Endothelial cell of umbilical vein (primary cell): ENCODE measurements at places on chromosomes 16 and 17.

DNA sequence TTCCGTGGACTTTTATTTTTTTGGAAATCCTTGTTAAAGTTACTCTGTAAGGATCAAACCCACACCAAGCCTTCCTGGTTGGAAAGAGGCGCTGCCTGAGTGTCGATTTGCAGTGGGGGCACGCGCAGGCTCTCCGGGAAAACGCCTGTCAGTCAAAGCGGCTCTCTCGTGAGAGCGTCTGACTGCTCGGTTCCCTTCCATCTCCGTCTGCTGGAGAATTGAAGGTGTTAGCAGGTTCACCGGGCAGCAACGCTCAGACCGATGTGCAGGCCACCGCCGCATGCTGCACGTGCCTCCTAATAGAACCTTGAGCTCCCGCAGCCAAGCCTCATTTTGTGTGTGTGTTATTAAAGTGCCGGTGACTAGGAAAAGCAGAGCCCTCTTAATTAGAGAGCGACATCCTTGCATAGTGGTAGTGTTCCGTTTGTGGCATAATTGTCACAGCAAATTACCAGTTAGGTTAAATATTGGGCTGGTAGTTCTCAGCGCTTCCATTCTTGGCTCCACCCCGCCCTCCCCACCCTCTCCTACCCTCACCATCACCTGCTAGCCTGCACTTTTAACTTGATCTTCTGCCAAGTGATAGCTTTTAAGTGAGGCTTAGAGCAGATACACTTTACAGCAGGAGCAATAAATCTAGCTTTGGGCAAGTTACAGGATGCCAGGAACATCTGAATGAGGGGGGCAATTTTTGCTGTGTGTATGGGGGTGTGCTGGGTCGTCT, 75.5 kb downstream of the RPA1 start:
- DNase-seq, result no peak

GRCh38 chr17:50963139-50963538, 97.0 kb upstream of the TOB1 start:
- no peak for DNase-seq

DNA sequence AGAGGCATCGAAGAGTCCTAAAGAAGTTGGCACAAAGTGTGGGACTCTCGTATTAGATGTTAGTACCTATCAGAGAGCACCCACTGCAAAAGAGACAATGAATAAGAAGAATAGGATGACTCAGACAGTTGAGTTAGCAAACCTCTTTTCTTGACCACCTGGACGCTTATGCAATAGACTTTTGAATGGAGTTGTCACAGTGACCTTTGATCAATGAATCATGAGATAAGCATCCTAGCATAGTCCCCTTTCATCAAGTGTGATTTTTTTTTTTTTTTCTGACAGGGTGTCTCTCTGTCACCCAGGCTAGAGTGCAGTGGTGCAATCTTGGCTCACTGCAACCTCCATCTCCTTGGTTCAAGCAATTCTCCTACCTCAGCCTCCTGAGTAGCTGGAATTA, 1417.9 kb upstream of the GOT2 start:
- DNase-seq, result no peak

DNA sequence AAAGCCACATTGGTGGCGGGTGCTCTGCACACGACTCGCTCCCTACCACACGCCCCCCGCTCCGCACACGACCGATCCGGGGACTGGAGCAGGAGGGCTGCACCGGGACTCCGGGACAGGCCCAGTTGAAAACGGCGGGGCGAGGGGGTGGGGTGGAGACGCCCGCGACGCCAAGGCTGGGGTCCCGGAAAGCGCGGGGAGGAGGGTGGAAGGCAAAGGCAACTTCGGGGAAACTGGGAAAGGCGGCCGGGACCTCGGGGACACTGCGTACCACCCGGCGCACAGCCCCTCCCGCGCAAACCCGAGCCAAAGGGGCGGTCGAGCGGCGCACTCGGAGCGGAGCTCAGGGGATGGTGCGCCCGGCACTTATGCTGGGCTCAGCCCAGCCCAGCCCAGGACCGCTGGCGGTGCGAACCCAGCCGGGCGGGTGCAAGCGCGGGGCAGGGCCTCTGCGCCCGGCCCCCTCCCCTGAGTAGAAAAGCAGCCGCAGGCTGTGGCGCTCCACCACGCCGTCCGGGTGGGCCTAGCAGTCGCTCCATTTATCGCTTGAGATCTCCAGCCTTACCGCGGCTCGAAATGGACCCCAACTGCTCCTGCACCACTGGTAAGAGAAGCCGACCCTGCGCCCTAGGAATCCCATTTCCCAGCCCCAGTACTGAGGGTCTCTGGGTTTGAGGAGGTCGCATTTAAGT, at the start of gene MT1M:
Gene MT1M, plus strand, starts transcription at position 504 of the 692 bp plus-strand sequence. Its CDS starts 73 bp downstream, at position 577.
- DNase-seq, result no peak

DNA sequence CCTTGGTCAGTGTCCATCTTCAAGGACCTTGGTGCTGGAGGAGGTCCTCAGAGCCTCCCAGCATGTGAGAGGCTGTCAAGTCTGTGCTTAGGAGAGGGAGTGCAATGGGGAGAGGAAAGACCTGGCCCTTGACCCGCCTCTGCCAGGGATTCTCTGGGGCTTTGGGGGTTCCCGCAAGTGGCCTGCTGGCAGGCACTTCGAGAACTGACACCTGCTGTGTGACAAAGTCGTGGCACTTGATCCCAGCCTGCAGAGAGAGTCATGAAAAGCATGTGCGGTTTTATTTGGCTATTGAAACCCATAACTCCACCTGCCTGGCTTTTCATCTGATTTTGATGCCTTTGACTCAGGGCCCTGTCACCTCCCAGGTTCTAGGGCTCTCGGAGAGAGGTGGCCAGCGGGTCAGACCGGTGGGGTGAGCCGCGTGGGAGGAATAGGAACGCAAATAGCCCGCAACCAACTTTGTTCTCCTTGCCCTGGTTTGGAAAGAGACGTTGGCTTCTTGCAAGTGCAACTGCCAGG, 42.8 kb upstream of the GSE1 start:
- DNase-seq, result no peak

DNA sequence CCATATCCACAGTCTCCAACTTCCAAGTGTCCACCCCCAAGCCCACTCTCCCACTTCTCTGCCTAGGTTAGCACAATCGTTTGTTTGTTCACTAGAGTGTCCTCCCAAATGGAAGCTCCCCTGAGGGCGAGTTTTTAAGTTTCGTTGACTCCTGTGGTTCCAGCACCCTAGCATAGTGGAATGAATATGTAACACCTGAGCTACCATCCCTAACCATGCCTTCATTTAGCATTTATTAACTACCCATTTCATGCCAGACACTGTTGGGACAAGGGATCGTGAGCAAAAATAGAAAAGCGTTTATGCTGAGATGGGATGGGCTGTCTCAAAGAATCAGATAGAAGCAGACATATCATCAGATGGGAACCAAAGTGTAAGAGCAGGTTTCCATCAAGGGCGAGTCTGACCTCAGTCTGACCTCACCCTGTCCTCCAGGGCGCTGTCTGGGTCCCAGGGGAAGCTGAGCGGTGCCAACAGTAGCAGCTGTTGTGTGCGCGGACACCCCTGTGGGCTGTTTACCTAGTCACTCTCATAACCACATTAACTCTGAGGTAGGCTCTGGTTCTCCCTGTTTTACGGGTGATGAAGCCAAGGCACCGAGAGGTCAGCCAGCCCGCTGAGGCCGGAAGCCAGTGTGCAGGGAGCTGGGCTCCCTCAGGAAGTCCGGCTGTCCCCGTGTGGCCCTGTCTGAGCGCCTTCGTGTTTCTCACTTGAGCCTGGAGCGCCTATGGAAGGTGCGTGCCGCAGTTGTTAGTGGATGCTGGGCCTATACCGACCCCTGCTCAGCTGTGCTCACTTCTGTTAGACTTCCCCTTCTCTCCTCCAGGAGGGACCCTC, 6.2 kb downstream of the CNP start:
- DNase-seq, result no peak

DNA sequence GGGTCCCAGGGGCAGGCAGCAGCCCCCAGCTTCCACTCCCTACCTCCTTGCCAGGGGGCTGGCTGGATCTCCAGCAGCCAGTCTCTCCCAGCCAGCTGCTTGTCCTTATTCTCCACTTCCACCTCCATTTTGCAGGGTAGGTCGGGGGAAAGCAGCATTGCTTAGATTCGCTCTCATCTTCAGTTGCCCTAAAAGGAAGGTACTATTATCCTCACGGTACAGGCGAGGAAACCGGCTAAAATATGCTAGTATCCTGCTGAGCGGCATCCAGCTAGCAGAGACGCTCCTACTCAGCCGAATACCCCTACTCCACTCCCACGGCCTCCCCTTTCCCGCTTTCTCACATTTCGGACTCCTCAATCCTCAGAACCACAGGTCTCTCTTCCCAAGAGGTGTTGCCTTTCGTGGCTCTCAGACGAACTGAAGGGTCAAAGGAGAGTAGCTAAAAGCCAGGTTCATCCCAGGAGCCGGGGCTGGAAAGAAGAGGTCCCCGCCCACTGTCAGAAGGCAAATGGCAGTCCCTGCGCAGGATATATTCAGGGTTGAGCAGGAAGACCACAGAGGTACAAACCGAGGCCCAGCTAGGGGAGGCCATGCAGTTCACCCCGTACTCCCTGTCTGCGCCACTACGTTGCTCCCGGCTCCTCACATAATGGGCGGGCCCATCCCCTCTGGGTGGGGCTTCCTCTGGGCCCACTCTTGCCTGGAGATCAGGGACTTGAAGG, 1.7 kb upstream of the RAB11FIP4 start:
- DNase-seq, result no peak

GRCh38 chr17:77191244-77191643, 50.5 kb downstream of the SEC14L1 start:
- DNase-seq, result no peak

- no peak for DNase-seq
Measured at GRCh38 chr16:54932737-54933254, 2.1 kb downstream of the IRX5 start.

DNA sequence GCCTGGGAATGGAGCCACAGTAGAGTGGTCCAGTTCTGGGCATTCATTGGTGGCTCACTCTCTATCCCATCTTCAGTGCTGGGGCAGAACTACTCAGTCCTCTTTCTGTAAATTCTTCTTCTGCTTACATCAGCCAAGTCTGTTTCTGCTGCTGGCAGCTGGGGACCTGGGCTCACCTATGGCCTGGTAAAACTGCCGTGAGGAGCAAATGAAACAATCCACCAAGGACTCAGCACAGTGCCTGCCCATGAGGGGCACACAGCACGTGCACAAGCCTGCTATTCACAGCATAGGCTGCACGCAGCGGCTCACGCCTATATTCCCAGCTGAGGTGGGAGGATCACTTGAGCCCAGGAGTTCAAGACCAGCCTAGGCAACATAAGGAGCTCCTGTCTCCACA, 30.9 kb upstream of the SNN start:
- DNase-seq, result no peak
